ENCODE measurements at places on chromosomes 6 and 20.

- no peak for DNase-seq
These were observed 14.2 kb upstream of the SLPI start for GRCh38 chr20:45268531-45268930.

GRCh38 chr6:17042422-17043147 lies 59.3 kb upstream of the STMND1 start:
- no peak for DNase-seq

DNA sequence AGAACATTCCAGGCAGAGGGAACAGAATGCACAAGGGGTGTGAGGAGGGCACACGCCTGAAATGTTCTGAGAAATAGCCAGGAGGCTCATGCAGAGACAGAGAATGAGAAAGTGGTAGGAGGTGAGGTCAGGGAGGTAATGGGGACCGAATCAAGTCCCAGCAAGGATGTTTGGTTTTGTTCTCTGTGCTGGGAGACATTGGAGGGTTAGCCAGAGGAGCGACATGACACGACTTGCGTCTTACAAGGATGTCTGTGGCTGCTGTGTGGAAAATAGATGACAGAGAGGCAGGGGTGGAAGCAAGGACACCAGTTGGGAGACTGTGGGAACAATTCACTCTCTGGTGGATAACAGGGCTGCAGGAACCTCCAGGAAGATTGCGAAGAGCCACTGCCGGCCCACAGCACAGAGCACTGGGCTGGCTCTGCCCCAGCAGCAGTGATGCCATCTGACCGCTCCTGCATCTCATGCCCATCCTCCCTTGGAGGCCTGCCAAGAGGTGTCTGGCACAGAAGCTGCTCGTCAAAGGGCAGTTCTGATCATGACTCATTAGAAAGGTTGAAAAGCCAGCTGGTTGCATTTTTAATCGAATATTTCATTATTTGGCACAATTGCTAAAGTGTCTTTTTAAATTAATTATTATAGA lies 57.7 kb upstream of the CD83 start:
- DNase-seq: no peak

GRCh38 chr20:34824452-34824805 lies 1.0 kb downstream of the NCOA6 start:
- peak; percentile 24 for DNase-seq

- no peak for DNase-seq
These were observed 253.6 kb upstream of the RAB32 start for GRCh38 chr6:146289816-146290588.

DNA sequence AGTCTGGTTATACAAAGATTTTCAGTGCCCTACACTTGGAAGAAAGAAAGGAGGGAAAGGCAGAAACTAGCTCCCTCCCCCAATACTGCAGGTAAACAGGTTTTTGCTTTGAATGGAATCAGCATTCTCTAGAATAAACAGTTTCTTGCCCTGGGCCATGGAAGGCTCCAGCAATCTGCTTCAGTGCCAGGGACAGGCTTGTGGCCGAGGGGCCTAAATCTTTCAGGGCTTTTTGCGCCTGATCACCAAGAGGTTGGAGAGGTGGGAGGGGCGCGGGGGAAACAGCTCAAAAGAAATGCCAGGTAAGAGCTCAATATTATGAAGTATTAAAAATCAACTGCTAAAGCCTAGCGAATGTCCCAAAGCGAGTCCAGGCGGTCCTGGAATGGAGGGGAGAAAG lies 23.8 kb downstream of the TFAP2B start:
- DNase-seq: no peak

DNA sequence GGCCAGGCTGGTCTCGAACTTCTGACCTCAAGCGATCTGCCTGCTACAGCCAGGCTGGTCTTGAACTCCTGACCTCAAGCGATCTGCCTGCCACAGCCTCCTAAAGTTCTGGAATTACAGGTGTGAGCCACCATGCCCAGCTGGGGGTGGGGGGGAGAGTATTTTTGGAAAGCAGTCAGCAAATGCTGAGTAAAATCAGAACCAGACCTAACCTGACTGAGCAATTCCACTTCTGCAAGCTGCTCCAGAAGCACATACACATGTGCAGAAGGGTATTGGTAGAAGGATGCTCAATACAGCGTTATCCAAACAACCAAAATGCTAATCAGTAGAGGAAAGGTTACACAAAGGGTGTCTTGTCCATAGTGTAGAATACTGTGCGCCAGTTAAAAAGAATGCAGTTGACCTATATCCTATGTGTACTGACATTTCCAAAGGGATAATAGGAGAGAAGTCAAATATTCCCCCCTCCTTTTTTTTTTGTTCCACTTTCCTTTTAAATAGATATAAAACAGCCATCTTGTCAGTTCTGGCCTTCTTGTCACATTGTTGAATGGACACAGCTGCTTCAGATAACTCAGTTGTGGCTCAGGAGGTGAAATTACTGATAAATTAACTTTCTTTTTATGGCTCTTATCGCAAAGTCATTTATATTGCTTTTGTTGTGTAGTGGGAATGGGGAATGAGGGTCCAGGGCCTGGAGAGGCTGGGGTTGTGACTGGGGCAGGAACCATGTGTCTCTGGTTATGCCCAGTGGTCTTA lies 74.6 kb downstream of the DTD1 start:
- DNase-seq: no peak
